ENCODE measurements at places on chromosomes 13 and 19.

GRCh38 chr19:35549174-35549788, 3.9 kb downstream of the TMEM147 start:
- DNase-seq = peak; percentile 71

- DNase-seq = no peak
Observed at GRCh38 chr19:56718231-56718630, 46.7 kb upstream of the ZNF835 start.

DNA sequence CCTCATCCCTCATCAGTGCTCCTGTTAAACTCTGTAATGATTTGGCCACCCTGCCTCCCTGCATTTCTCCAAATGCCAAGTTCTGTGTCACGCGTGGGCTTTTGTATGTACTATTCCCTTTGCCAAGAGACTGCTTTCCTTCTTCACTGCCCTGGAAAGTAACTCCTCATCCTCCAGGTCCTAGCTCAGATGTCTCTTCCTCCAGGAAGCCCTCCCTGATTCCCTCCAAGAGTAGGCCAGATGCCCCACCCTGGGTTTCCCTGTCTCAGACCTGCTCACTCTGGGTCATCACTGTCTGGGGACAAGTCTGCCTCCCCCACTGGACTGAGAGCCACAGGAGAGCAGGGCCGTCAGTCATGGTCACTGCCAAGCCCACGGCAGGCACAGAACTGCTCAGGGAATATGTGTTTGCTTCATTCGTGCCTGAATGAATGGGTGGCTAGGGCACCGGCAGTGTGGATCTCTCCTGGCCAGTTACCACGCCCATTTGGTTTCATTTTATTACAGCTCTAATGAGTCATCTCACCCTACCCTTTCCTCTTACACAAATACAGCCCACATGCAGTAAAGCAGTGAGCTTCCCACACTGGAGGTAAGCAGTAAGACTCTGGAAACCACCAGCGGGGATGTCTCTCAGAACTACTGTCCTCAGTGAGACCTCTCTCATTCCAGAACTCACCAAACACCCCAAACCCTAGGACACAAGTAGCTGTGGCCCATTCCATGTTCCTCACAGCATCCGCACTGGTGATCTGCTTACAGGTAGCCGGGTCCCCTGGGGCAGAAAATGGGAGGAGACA, 12.1 kb upstream of the GPR4 start:
- peak; percentile 82 for DNase-seq

GRCh38 chr13:48813518-48813917, 159.8 kb downstream of the CYSLTR2 start:
- no peak for DNase-seq

- DNase-seq = peak; percentile 10
Observed at GRCh38 chr19:43997631-43998290, 5.0 kb upstream of the ZNF230 start.

- DNase-seq = peak; percentile 42
Observed at GRCh38 chr13:32175307-32175706, 139.9 kb downstream of the ZAR1L start.

DNA sequence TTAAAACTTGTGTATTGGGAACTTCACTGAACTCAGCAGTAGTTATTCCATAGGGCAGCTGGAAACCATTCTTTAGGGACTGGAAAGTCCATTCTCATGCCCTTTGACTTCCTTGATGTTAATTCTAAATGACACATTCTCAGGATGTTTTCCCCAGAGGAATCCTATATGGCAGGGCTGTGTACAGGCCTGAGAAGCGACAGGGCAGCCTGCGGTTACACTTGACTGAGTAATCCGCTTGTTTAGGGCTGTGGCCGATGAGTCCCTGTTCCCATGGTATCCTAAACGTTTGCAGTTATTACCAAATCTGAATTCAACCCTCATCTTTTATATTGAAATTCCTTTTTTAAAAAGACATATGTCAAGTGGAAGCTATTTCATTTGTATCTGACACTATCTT, 83.5 kb downstream of the COL4A2 start:
- DNase-seq = peak; percentile 90

DNA sequence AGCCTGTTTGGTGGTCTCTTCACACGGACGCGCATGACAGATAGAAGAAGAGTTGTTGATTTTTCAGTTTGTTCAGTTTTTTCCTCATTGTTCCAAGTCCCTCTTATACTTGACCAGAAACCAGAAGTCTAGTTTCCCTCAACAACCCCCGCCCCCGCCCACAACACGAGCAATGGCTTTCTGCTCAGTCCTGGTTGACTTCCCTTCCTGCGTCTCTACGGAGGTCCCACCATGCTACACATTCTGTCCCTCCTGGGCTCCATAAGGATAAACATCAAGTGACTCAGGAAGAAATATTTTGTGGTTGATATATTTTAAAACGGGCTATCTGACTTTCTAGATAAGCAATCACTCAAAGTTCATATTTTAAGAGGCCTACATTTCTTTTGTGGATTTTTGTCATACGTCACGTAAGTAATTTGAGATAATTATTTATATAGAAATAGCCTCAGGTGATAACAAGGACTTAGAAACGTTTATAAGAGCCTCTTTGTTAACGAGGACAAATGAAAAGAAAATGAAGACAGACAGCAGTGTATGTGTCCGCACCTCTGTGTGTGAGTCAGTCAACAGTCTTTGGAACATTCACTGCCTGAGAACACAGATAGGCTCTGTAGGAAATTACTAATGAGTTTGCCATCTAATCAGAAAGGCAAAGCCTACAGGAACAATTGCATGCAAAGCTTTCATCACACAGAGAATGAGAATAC, 214.4 kb downstream of the RAP2A start:
- no peak for DNase-seq

GRCh38 chr19:6062274-6062673, 48.0 kb downstream of the RFX2 start:
- no peak for DNase-seq

GRCh38 chr19:5738423-5738822, 18.0 kb downstream of the CATSPERD start:
- DNase-seq = no peak

GRCh38 chr19:49877020-49877878, at the start of the genes AKT1S1 and TBC1D17:
Gene AKT1S1 (minus strand): TSS chr19:49877355. CDS start chr19:49873295, 4,060 bp downstream.
Gene TBC1D17 (plus strand): TSS chr19:49877702. CDS start chr19:49877724, 22 bp downstream.
- DNase-seq = peak; percentile 100

Data from fibroblast of upper back skin (primary cell).